Muscle of leg (tissue), 16 donors: ENCODE measurements at places on chromosomes 6 and 20. TPM values are rescaled to one million over a fixed set of nuclear protein-coding genes. Genes with fewer than 3 reads are reported as not detected.

The ADTRP gene
- 0.71 TPM for polyA plus RNA-seq

The PBOV1 gene
- 0.10 TPM for polyA plus RNA-seq

The RAB5IF gene
- 51.6 TPM for polyA plus RNA-seq

The IGF2R gene
- polyA plus RNA-seq: 129 TPM
